ENCODE measurements at places on chromosomes 5 and 9.

- DNase-seq = no peak
Observed at GRCh38 chr5:177338251-177339106, 13.0 kb downstream of the LMAN2 start.

GRCh38 chr5:110377943-110378342 is 348.5 kb downstream of the TMEM232 start:
- no peak for DNase-seq

- no peak for DNase-seq
Observed at GRCh38 chr9:5529683-5530221, 19.4 kb downstream of the PDCD1LG2 start.

- no peak for DNase-seq
Observed at GRCh38 chr9:99818500-99818899, 3.2 kb upstream of the NR4A3 start.

- DNase-seq = no peak
Observed at GRCh38 chr5:113824307-113824706, 310.8 kb downstream of the YTHDC2 start.

DNA sequence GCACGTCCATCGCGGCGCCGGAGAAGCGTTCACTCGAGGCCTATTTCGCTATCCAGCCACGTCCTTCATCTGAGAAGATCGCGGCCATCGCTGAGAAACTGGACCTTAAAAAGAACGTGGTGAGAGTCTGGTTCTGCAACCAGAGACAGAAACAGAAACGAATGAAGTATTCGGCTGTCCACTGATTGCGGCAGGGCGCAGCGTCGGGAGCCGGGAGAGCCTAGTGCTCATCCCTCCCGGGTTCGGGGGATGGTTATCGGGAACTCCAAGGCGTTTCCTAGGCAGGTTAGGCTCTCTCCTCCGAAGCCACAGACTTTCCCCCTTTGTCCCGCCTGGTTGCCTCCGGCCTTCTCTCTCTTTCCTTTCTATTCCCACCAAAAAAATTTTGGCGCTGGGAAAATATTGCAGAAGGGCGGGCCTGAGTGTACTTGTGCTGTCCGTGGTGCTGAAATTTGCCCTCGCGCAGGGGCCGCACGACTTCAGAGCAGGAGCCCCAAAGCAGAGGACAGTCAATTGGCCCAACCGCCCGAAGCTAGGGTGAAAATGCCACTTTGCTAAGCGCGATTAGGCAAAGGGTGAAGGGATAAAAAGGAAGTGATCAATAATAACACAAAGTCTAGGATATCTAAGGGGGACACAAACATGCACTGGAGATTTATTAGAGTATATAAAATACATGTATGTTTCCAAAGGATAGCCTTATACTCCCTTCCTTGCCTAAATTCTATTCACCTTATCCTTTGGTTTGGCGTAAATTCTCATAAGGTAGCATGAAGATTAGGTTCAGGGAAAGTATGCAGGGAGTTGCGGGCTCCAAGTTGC is 1.8 kb downstream of the POU4F3 start:
- DNase-seq = no peak

DNA sequence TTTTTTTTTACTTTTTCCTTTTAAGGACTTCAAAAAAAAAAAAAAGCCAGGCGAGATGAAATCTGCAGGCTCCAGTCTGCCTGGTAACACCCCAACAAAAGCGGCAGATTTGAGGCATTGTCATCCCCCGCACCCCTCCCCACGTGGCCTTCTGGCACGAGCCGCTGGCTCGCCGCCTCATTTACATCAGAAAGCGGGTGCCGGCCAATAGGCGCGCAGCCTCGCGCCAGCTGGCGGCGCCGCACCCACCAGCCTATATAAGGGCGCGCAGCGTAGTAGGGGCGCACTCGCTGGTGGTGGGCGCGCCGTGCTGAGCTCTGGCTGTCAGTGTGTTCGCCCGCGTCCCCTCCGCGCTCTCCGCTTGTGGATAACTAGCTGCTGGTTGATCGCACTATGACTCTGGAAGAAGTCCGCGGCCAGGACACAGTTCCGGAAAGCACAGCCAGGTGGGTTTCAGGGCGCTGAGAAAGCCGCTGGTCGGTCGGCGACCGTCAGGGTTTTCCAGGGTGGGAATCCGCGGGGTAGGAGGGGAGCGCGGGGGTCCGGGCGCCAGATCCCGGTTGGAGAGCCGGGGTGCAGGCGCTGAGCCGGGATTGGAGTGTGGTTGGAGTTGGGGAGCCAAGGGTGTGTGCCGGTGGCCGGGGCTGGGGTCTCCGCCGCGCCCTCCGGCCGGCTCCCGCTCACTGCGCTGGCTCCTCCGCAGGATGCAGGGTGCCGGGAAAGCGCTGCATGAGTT is at the start of gene GADD45G:
TSS of gene GADD45G (plus strand) at position 284 of the 736 bp plus-strand sequence. CDS start at position 394, 110 bp downstream.
- DNase-seq = peak; percentile 78

DNA sequence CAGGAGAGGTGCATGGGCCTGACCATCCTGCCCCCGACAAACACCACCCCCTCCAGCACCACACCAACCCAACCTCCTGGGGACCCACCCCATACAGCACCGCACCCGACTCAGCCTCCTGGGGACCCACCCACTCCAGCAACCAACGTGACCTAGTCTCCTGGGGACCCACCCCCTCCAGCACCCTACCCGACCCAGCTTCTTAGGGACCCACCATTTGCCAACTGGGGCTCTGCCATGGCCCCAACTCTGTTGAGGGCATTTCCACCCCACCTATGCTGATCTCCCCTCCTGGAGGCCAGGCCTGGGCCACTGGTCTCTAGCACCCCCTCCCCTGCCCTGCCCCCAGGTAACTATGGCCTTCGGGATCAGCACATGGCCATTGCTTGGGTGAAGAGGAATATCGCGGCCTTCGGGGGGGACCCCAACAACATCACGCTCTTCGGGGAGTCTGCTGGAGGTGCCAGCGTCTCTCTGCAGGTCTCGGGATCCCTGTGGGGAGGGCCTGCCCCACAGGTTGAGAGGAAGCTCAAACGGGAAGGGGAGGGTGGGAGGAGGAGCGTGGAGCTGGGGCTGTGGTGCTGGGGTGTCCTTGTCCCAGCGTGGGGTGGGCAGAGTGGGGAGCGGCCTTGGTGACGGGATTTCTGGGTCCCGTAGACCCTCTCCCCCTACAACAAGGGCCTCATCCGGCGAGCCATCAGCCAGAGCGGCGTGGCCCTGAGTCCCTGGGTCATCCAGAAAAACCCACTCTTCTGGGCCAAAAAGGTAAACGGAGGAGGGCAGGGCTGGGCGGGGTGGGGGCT is 4.6 kb downstream of the CEL start:
- no peak for DNase-seq

- no peak for DNase-seq
Observed at GRCh38 chr5:82374637-82375036, 96.5 kb upstream of the RPS23 start.

GRCh38 chr5:138466125-138466899 is 1.0 kb downstream of the EGR1 start:
- DNase-seq = no peak

- peak; percentile 51 for DNase-seq
Observed at GRCh38 chr9:93003552-93004407, 54.7 kb upstream of the SUSD3 start.

- DNase-seq = no peak
Observed at GRCh38 chr9:91419222-91420191, 4.1 kb downstream of the NFIL3 start.

GRCh38 chr9:137108608-137109249 is 5.8 kb downstream of the DPP7 start:
- no peak for DNase-seq

- no peak for DNase-seq
Observed at GRCh38 chr9:70492319-70492777, 77.9 kb upstream of the KLF9 start.

GRCh38 chr9:126699401-126699881 is 85.7 kb downstream of the LMX1B start:
- DNase-seq = no peak

DNA sequence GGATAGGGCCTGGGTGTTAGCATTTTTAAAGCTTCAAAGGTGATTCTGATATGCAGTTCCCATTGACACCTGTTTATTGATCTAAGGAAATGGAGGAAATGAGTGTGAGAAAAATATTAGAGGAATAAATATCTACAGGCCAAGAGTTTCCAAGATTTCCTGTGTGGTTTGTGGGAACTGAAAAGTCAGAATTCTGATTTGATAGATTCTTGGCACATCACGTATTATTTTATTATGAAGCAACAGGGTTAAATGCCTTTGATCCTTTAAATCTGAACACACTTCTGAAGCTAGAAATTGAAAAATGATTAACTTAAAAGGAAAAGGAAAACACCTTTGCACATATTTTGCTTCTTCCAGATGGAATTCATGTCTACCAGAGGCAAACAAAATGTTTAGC is 113.7 kb downstream of the CD180 start:
- DNase-seq = no peak

DNA sequence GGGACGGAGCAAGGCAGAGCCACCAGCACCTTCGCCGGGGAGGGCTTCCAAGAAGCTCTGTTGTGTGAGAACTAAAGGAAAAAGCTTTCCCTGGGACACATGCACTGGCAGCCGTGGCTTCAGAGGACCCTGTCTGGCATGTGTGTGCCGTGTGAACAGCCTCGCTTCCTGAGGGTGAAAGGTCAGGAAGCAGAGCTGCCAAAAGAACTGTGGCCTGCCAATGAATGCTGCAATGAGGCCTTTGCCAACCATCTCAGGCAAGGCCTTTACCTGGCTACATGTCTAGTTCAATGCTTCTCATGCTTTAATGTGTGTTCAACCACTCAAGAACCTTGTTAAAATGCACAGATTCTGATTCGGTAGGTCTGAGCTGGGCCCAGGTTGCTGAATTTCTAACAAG is 53.5 kb downstream of the NIPSNAP3B start:
- DNase-seq = no peak

DNA sequence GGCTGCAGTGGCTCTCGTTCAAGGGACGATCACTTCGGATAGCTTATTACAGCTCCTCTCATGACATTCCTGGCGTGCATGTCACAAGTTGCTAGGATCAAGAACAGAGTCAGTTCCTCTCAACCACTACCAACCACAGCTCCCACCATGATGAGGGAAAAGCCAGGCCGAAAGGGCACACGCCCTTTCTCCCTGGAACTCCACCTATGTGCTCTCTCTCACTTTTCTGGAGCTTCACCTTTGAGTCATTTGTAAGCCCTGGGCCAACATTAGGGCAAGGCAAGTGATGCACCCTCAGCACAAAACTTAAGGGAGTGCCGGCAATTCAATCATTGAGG is 1.6 kb downstream of the SPACA9 start:
- no peak for DNase-seq

DNA sequence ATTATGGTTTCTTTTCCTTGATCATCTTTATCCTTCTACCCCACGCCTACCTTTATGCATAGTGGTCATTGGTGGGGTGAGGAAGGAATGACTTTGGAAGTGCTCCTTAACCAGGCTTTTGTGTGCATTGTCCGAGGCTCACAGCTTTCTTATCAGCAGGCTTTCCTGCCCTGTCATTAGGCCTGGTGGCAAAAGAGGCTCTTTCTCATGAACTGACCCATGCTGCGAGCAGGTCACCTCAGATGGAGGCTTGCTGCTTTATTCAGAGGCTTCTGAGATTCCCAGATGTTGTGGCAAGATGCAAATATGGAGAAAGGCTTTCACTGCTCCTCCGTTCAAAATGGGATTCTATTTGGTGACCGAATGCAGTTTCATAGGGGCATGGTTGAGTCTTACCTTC is 57.4 kb upstream of the DMRTA1 start:
- no peak for DNase-seq

DNA sequence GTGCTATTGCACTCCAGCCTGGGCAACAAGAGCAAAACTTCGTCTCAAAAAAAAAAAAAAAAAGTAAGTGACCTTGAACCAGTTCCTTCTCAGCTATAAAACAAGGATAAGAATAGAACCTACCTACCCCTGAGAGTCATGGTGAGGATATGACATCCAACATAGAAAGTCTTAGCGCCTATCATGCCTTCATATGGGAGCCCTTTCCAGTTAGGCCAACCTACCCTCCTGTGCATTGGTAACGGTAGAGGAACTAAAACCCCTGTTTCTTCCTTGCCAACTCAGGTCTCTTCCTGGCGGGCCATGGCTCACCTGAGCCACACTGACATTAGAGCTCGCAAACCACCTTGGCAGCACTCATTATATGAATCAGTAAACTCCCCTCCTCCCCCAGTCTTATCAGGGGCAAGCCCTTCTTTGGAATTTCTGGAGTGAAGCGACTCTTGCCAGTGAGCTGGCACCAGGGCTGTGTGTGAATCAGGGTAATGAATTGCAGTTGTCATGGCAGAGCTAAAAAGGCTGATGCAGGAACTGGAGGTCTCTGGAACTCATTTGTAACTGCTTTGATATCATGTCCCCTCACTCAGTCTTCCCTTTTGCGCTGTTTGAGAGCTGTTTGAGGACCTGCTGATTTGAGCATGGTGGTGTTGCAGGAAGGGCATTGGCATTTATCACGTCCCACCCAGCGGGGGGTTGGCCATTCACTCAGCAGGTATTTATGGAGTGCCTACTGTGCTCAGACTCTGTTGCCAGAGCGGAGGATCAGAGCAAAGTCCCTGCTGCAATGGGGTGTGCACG is 10.3 kb downstream of the WWC1 start:
- no peak for DNase-seq

GRCh38 chr5:141598391-141599345 is 20.1 kb downstream of the DIAPH1 start:
- DNase-seq = no peak

GRCh38 chr5:149405550-149406202 is 26.6 kb upstream of the IL17B start:
- DNase-seq = no peak

- DNase-seq = no peak
Observed at GRCh38 chr9:80648336-80648735, 1041.0 kb downstream of the TLE1 start.

DNA sequence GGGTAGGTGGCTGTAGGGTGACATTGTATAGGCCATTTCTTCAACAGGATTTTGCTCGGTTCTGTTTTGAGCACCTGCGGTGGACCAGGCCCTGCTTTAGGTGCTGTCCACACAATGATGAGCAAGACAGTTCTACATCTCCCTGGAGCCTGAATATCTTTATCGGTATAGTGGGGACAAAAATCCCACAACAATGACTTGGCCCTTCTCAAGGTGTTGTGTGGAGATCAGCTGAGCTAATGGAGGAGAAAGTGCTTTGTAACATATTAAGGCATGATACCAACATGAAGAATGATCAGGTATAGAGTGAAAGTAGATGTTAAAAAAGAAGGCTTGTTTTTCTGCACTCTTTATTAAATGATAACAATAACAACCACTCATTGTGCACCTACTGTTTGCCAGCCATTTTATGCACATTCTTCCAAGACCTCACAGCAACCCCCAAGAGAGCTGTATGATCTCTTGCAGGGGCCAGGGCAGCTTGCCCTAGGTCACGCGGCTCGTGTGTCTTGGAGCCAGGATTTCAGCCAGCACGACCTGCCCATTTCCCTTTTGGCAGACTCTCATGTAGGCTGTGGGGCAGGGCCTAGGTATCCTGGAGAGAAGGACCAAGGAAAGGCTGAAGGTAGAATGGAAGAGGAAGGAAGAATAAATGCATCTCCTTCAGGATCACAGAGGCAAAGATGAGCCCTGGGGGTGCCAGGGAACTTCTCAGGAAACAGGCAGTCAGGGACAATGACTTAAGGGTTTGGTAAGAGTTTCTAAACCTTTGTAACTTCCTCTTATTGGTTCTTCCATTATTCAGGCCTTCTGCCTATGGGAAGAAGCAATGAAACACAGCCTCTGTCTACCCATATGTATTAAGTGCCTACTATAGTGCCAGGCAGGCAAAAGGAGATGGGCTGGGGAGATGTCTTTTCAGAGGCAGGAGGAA is 50.0 kb upstream of the PPARGC1B start:
- no peak for DNase-seq

All from T-helper 17 cell (primary cell).